Stimulated activated CD4-positive, alpha-beta T cell treated with anti-CD3 and anti-CD28 coated beads, Interleukin-4, amount 100 ng/mL, for 48 hours (primary cell): ENCODE measurements at places on chromosomes 13 and 19.

GRCh38 chr13:31053091-31053490, 108.6 kb downstream of the HSPH1 start:
- no peak for DNase-seq

- no peak for DNase-seq
Measured at GRCh38 chr19:2282062-2282861, at the start of gene PEAK3. Gene PEAK3 (minus strand): TSS chr19:2282175. CDS start chr19:2280931, 1,244 bp downstream.

- no peak for DNase-seq
Measured at GRCh38 chr13:35460061-35460460, 16.4 kb downstream of the MAB21L1 start.

DNA sequence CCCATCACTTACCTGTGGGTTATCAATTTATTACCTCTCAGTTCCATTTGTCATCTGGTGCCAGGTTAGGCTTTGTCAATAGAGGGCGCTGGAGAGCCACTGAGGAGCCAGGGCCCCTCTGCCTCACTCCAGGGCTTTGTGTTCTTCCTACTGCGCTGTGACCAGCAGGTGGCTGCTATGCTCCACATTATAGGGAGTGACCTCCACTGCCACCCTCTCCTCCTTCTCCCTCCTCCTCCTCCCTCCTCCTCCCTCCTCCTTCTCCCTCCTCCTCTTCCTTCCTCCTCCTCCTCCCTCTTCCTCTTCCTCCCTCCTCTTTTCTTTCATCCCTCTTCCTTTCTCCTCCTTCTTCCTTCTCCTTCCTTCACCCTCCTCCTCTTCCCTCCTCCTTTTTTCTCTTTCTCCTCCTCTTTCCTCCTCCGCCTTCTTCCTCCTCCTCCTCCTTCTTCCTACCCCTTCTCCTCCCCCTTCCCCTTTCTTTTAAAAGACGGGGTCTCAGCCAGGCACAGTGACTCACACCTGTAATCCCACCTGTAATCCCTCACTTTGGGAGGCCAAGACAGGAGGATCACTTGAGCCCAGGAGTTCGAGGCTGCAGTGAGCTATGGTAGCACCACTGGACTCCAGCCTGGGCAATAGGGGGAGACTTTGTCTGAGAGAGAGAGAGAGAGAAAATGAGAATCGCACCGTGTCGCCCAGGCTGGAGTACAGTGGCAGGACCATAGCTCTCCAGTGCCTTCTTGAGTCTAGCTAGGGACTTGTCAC, 10.3 kb upstream of the ZBTB32 start:
- DNase-seq, result peak; percentile 86

- DNase-seq, result no peak
Measured at GRCh38 chr19:782185-782877, 14.9 kb upstream of the PTBP1 start.

GRCh38 chr13:25281935-25282332, 5.4 kb downstream of the MTMR6 start:
- DNase-seq, result no peak

- DNase-seq, result no peak
Measured at GRCh38 chr13:114244637-114245036, 9.9 kb downstream of the CDC16 start.

- DNase-seq, result no peak
Measured at GRCh38 chr13:85724546-85725432, 74.4 kb downstream of the SLITRK6 start.

GRCh38 chr19:30648866-30649862, 277.0 kb downstream of the ZNF536 start:
- no peak for DNase-seq

GRCh38 chr19:14542711-14543328, 13.4 kb downstream of the TECR start:
- DNase-seq, result no peak

GRCh38 chr13:20148501-20149183, 12.2 kb downstream of the GJA3 start:
- DNase-seq, result no peak

DNA sequence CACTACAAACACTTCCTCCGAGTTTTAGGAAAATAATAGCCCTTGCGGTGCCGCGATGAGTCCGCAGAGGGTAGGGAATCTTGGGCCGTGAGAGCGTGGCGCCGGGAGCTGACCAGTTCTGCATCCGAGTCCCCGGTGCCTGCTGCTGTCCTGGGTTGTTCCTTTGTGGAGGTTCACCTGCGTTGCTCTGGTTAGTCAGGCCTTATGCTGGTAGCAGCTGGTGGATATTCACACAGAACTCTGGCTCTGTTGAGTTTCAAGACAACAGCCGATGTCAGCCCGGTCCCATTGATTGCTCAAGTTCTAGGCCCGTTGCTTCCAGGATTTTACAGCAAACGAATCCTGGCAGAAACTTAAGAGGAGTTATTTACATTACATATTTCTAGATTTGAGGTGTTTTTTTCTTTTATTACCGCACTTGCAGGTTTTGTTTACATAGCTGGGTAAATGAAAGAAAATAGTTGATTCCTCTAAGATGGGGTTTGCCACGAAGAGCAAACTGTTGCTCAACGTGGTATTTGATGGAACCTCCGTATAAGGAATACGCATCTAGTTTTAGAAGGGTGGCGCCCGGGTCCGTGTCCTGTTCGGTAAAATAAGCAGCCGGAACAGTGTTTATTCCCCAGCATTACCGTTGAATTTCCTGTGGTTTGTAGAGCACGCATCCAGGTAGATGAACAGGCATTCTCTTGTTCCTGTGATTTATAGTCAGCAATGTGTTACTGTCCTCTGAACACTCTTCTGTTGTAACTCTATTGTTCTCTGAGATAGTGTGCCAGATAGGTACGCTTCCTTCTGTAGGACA, 1.3 kb downstream of the CLDN10 start:
- no peak for DNase-seq

- DNase-seq, result no peak
Measured at GRCh38 chr13:88800505-88800904, 1129.3 kb downstream of the SLITRK5 start.

DNA sequence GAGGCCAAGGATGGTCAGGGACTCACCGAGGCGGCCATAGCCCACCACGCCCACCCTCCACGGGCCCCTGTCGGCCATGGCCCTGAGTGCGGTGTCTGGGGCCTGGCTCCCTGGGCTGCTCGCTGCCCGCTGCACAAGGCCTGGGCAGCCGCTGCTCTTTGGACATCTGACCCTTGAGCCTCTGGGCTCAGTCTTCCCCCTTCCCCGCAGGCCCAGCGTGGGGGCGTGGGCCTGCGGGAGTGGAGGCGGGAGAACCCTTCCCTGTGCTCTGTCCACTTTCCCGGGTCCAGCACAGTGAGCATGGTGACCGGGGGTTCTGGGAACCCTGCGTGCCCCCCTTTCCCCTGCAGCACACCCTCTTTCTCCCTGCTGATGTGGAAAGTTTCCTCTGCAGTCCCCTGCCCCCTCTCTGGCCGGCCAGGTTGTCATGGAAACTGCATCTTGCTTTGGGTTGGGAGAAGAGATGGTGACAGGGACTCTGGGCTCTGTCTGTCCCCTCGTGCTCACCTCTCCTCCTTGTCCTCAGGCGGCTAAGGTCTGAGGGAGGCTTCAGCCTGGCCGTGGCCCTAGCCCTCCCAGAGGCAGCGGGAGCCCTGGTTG, at the start of gene ASPDH:
Gene ASPDH, minus strand, starts transcription at position 168 of the 600 bp plus-strand sequence. Its CDS starts 90 bp downstream, at position 78.
- DNase-seq, result no peak

- no peak for DNase-seq
Measured at GRCh38 chr13:43546251-43546650, 240.5 kb downstream of the ENOX1 start.

- no peak for DNase-seq
Measured at GRCh38 chr19:46232468-46232867, 2.9 kb downstream of the IGFL1 start.

DNA sequence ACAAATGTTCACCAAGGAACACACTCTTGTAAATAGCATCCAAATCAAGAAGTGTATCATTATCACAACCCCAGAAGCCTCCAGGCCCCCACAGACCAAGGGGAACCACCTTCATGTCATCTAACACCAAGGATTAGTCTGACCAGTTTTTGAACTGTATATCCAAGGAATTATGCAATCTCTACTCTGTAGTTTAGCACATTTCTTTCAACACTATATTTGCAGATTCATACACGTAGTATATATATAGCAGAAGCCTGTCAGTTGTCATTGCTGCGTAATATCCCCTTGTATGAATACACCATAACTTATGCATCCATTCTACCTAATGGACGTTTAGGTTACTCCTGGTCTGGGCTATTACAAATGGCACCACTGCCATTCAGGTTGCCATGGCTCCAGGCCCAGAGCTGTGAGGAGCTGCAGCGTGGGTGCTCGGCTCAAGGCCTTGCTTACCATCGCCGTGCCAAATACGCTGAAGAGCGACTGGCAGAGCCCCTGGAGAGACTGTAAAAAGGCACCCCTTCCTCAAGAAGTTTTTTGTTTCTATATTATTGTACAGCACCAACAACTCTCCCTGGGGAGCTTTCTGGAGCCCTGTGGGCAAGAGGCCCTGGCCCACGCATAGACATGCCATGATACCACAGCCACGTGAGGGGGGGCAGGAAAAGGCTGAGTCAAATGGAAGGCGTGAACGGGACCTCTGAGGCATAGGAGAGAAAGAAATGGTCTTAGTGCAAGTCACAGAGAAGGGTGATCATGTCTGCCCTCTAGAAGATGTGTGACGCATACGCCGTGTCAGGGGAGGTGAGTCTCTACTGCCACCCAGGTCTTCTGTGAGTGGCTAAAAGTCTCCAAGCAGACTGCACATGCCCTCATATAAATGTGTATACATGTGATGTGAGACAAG, 10.8 kb downstream of the LATS2 start:
- DNase-seq, result no peak

DNA sequence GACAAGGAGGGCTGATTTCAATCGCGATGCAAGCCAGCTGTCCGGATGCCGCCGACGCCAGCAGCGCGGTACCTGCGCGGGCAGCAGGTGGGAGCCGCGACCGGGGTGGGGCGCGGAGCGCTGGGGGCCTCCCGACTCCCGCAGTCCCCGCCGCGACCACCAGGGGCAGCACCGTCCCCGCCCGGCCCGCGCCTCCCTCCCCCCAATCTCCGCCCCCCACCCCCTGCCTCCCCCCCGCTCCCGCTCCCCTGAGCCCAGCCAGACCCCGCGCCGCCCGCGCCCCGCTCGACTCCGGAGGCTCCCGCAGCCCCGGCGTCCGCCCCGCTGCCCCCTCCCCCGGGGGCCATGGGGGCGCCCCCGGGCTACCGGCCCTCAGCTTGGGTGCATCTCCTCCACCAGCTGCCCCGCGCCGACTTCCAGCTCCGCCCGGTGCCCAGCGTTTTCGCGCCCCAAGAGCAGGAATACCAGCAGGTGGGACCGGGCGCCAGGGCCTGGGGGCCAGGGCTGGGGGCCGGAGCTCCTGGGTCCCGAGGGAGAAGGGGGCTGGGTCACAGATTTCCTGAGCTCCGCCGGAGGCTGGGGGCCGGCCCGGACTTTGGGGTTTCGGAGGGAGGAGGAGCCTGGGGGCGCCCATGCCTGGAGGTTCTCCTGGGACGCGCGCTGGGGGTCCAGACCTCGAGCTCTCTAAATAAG, at the start of gene TTYH1:
Gene TTYH1, plus strand, starts transcription at position 257 of the 693 bp plus-strand sequence. Its CDS starts 89 bp downstream, at position 346.
- peak; percentile 22 for DNase-seq

- no peak for DNase-seq
Measured at GRCh38 chr19:29842471-29843179, 30.8 kb downstream of the CCNE1 start.

GRCh38 chr13:72255908-72256307, 388.9 kb upstream of the DACH1 start:
- DNase-seq, result no peak

GRCh38 chr19:1437609-1438008, 587 bp upstream of the RPS15 start:
- no peak for DNase-seq

DNA sequence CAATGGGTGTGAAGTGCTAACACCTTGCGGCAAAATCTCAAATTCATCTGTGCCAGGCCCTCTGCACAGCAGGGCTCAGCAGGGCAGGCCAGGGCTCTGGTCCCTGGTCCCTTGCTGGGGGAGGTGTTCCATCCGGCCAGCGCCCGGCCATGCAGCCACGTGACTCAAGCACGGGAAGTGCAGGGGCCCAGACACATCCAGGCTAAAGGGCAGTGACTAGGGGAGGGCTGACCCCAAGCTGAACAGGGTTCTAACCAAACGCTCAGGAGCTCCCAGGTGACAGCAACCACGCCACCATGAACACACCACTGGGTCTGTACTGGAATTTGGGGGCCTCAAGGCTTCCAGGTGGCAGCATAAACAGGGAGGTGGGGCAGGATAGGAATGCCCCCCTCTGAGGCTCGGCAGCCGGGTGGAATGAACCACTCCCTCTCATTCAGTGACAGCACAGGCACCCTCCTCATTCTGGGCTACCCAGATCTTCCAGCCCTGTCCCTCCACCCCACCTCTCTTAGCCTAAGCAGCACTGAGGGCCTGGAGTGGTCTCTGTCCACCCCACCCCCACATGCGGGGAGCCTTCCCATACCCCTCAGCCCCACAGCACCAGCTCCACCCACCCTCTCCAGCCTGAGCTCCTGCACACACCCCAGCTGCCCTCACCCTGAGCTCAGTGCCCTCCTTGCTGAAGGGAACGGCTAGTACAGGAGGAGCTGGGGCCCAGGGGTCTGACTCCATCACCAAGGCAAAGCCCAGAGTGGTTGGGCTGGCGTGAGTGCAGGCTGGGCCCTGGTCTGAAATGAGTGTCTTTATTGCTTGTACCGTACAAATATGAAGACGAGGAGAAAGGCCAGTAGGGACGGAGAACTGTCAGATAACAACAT, 5.3 kb upstream of the CCNP start:
- no peak for DNase-seq

- DNase-seq, result no peak
Measured at GRCh38 chr13:32883474-32883873, 132.7 kb upstream of the KL start.

GRCh38 chr13:78201411-78201810, 282.8 kb upstream of the EDNRB start:
- DNase-seq, result no peak

- DNase-seq, result no peak
Measured at GRCh38 chr19:19105365-19106055, 32.8 kb downstream of the TMEM161A start.

DNA sequence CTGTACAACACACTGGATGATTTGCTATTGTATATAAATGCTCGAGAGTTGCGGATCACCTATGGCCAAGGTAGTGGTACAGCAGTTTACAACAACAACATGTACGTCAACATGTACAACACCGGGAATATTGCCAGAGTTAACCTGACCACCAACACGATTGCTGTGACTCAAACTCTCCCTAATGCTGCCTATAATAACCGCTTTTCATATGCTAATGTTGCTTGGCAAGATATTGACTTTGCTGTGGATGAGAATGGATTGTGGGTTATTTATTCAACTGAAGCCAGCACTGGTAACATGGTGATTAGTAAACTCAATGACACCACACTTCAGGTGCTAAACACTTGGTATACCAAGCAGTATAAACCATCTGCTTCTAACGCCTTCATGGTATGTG, 21.5 kb downstream of the OLFM4 start:
- no peak for DNase-seq

GRCh38 chr13:69418319-69418718, 689.3 kb upstream of the ATXN8OS start:
- DNase-seq, result no peak

DNA sequence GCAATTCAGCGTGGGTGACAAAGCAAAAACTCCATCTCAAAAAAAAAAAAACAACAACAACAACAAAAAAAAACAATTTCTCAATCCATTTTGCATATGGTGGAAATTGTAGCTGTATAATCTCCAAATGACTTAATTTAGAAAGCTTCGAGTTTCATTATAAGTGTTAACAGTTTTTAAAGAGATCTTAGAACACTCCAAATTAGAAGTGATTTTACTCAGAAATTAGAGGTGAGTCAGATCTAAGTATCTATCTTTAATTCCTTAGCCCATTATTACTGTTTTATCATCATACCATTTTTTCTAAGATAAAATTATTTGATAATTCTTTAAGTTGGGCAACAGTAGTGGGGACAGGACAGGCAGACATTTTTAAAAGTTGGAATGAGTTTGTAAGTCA, 60.5 kb downstream of the ZMYM2 start:
- no peak for DNase-seq

GRCh38 chr13:32745509-32745908, 159.3 kb downstream of the PDS5B start:
- DNase-seq, result no peak
